Mesothelial cell of epicardium (in vitro differentiated cells): ENCODE measurements at places on chromosomes 1 and 21. TPM values are rescaled to one million over a fixed set of nuclear protein-coding genes. Genes with fewer than 3 reads are reported as not detected.

DNA sequence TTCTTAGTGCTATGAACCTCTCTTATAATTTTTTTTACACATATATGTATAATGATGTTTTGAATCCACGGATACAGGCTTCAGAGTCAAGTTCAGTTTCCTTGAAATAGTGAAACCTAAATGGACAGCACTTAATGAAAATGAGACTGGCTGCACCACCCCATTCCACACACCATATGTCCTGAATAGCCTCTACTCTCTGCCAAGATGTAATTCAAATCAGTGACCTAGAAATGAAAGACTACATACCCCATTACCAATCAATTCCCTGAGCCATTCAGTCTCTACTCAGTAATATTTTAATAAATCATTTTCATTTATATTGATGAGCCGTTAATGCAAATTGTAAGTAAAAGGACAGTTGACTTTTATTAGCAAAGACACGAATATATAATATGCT lies 614.9 kb upstream of the TMPRSS15 start:
- no peak for DNase-seq

Gene CD1D
- 2.2 to 2.8 TPM (median 2.8 TPM) in 3 replicates for total RNA-seq

DNA sequence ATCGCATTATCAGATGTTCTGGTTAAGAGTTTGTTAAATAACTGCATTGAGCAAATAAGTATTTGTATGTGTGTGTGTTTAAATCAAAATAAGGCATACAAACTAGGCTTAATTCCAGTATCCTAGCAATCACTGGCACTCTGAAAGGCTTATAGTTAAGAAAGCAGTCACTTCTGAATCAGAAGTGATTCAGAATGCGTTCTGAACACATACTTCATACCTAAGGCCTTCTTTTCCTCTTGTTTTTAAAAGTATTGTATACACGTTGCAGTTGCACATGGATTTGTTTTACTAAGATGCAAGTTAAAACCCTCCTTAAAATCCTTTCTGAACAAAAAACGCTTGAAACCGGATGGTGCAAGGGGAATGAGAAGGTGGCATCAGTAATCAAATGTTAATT lies 238.4 kb upstream of the DMRTA2 start:
- DNase-seq: no peak

Gene OR2T35
- not detected in 3 replicates for total RNA-seq

GRCh38 chr1:187877220-187877619 lies 1048.5 kb downstream of the PLA2G4A start:
- DNase-seq: no peak

DNA sequence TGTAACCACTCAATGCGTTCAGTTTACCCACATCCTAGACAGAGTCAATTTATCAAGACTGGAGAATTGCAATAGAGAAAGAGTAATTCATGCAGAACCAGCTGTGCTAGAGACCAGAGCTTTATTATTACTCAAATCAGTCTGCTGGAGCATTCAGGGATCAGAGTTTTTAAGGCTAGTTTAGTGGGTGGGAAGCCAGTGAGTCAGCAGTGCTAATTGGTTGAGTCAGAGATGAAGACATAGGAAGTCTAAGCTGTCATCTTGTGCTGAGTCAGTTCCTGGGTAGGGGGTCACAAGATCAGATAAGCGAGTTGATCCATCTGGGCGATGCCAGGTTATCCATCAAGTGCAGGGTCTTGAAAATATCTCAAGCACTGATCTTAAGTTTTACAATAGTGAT lies 499.6 kb downstream of the MRPL39 start:
- no peak for DNase-seq

Gene WDR64
- 0.47 TPM in 1 of 3 replicates, not detected in the others for total RNA-seq
